ENCODE measurements at places on chromosomes 5 and 9. TPM values are rescaled to one million over a fixed set of nuclear protein-coding genes. Genes with fewer than 3 reads are reported as not detected.

MAMDC4 gene
- 29.1 TPM for total RNA-seq

ADRB2 gene
- total RNA-seq = 0.81 TPM

PPIC gene
- 23.4 TPM for total RNA-seq

DNA sequence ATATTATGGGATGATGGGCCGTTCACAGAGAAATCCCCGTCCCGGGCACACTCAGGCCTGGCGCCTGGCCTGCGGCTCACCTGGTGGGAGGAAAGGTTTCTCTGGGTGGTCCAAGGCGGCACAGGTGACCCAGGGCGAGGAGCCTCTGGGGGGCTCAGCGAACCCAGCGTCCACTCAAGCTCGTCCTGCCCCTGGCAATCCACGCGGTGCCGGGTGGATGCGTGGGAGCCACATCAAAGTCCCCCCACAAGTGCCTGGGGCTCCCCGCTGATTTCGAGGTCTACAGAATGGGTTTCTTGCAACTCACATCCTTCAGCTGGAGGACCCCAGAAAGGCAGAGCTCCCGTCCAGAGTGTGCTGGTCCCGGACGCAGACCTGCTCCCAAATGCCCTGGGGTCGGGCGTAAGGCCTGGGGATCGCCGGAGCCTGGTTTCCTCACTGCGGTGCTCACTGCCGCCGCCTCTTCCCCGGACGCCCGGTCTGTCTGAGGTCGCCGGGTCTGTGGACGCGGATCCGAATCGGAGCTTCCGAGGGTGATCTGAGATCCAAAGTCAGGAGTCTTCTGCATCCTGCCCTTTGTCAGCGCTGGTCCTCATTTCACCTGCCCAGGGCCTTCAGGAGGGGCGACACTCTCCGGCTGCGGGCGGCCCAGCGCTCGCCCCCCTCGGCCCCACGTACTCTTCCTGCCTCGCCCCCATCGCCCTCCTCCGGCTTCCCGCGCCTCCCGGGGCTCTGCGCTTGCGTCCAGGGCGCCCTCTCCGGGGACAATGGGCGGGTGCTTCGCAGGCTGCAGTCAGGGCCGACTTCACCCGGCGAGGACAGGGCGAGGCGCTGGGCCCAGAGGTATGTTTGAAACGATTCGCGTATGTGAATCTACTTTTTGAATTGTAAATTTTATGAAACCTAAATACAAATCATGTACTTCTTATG, 20.0 kb upstream of the RUFY1 start:
- no peak for DNase-seq
- no peaks in the 10 kb centered on the region for H3K4me1 ChIP-seq
- H3K36me3 ChIP-seq = no peaks in the 10 kb centered on the region
- no peak overlapping the region for H3K27ac ChIP-seq

All from type B pancreatic cell (in vitro differentiated cells).